ENCODE measurements at places on chromosomes 16 and 17.

- no peak for DNase-seq
Observed at GRCh38 chr17:72176516-72176851, 55.7 kb downstream of the SOX9 start.

DNA sequence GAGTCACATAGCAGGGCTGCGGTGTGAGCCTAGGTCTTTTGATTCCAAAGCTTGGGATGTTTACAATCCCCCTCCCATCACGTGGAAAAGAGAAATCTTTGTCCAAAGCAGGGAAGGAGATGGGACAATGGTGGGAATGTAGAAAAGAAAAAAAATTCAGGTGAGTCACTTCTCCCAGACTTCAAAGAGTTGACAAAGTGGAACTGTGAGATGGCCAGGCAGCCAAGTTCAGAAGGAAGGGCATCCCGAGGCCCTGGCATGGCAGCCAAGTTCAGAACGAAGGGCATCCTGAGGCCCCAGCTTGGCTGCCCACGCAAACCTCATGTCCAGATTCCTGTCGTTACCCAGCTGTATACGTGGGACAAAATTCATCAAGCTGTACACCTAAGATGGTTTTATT is 47.5 kb downstream of the FOXL1 start:
- no peak for DNase-seq

GRCh38 chr17:40019140-40019991 is 4.1 kb downstream of the CSF3 start:
- DNase-seq: no peak

DNA sequence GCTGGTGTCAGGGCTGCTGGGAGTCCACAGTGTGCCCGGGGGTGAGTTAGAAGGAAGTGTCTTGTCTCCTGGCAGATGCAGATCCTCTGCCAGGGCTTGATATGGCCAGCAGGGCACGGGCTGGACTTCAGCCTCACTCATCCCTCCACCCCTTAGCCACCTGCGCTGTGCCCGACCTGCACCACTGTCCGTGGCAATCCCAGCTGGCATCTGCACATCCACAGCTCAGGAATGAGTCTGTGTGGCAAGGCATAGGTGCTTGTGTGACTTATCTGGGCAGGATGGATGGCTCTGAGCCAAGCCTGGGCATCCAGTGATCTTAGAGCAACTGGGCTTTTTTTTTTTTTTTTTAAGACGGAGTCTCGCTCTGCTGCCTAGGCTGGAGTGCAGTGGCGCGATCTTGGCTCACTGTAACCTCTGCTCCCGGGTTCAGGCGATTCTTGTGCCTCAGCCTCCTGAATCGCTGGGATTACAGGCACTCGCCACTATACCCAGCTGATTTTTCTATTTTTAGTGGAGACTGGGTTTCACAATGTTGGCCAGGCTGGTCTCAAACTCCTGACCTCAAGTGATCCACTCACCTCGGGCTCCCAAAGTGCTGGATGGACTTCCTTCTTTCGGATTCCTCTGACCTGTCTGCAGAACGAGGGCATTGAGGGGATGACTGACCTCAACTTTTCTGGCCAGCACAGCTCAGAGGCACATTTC is 22.5 kb upstream of the CACNG1 start:
- no peak for DNase-seq

DNA sequence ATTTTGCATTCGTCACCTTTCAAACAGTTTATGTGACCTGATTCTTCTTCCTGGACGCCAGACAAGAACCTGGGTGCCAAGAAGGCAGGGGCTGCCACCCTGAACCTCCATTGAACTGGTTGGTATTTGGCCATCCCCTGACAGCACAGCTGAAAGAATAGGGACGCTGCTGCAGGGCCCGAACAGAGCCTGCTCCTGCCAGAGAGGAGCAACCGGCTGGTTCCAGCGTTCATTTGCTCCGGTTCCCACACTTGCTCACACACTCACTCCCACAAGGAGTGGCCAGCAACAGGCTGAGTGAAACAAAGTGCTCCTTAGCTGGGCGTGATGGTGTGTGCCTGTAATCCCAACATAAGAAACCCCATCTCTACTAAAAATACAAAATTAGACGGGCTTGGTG is 14.9 kb downstream of the KRT9 start:
- no peak for DNase-seq

DNA sequence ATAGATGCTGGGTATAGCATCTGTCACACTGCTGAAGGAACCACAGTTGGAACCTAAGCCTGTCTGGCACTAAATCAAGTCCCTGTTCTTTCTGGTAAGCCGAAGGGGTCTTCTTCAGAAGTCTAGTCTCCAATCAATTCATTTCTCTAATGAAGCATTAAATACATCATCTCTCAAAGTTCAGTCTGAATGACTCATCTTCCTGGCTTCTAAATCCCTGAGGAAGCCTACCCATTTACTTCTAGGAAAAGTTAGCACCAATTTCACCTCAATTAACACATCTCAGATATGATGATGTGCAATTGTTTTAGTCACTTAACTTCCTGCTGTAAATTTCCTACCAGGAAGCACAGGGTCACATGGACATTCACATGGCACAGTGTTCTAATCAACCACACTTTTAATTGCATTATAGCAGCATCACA is 49.9 kb downstream of the TEX14 start:
- no peak for DNase-seq

GRCh38 chr16:87956365-87957231 is 5.4 kb downstream of the BANP start:
- DNase-seq: peak; percentile 79

DNA sequence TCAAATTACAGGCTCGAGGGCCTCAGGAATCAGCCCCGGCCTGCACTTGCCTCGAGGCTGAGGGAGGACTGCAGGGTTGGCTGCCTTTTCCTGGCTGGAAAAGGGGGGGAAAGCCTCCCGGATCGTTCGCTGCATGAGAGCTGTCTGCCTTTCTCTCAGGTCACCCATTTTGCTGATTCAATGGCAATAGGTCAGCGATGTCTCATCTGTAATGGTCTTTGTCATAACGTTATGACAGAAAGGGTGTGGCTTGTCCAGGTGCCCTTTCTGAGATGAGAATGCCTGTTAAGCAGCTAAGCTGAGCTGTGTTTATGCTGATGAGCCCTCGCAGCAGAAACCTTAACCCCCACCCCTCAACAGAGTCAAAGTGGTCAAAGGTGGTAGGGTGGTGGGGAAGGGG is 81.8 kb downstream of the AKAP1 start:
- DNase-seq: no peak

DNA sequence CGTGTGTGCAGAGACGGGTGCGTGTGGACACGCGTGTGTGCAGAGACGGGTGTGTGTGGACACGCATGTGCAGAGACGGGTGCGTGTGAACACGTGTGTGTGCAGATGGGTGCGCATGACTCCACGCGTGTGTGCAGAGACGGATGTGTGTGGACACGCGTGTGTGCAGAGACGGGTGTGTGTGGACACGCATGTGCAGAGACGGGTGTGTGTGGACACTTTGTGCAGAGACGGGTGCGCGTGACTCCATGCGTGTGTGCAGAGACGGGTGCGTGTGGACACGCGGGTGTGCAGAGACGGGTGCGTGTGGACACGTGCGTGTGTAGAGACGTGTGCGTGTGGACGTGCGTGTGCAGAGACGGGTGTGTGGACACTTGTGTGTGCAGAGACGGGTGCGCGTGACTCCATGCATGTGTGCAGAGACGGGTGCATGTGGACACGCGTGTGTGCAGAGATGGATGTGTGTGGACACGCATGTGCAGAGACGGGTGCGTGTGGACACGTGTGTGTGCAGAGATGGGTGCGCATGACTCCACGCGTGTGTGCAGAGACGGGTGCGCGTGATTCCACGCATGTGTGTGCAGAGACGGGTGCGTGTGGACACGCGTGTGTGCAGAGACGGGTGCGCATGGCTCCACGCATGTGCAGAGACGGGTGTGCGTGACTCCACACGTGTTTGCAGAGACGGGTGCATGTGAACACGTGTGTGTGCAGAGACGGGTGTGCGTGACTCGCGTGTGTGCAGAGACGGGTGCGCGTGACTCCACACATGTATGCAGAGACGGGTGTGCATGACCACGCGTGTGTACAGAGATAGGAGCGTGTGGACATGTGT is 1.6 kb upstream of the CD7 start:
- no peak for DNase-seq

- DNase-seq: no peak
Observed at GRCh38 chr17:46995841-46996571, 17.0 kb upstream of the RPRML start.

GRCh38 chr17:50976951-50977472 is 110.9 kb upstream of the TOB1 start:
- no peak for DNase-seq

- no peak for DNase-seq
Observed at GRCh38 chr17:7555320-7555948, 3.1 kb upstream of the TNFSF13 start.

GRCh38 chr17:17143501-17143900 is 62.6 kb downstream of the PLD6 start:
- DNase-seq: no peak

DNA sequence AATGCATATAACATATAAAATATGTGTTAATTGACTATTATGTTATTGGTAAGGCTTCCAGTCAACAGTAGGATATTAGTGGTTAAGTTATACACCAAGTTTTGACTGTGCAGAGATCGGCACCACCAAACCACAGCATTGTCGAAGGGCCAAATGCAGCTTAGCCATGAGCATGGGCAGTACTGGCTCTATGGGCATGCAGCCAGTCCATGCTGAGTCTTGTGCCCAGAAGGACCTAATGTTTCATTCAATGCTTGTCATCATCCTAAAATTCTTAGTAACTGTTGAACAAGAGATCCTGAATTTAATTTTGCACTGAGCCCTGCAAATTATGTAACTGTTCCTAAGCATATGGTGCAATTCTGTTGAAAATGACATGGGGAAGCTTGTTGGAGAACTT is 233.4 kb upstream of the HS3ST3A1 start:
- DNase-seq: no peak

GRCh38 chr17:77098884-77099545 is 41.8 kb upstream of the SEC14L1 start:
- peak; percentile 36 for DNase-seq

- DNase-seq: no peak
Observed at GRCh38 chr17:7352503-7352889, 534 bp downstream of the KCTD11 start.

DNA sequence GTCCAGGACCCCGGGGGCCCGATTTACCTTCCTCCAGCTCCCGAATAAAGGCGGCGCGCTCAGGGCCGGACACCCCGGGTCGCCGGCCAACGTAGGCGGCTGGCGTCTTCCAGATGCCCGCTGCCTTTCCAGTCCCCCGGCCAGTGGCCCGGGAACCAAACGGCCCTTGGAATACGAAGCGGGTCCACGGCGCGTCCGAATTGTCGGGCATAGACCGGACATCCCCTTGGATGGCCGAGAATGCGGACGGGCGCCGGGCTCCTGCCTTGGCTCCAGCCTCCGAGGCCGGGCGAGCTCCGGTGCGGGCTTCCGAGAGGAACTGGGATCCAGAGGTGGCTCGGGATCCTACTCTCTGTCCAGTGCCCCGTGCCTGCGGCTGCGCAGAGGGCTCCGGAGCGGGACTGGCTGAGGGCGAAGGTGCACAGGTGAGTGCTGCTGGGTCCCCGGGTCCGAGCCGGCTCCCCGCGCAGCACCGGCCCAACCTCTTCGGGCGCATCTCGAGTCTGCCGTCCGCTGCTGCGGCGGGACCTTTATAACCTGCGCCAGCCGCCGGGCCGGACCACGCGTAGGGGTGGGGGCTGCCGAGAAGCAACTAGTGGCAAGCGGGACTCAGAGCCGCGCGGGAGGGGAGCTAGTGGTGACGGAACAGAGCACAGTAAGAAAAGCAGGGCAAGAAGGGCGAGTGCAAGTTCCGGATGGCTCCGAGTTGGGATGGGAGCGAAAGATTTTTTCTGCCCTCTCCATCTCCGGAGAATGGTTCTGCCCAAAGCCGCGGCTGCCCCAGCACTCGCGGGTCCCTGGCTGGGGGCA is at the start of gene HAP1:
Gene HAP1 (minus strand): TSS at position 505 of the 810 bp plus-strand sequence. CDS start 9 bp downstream, at position 496.
- no peak for DNase-seq

GRCh38 chr17:60134396-60135150 is 15.2 kb upstream of the CA4 start:
- no peak for DNase-seq

DNA sequence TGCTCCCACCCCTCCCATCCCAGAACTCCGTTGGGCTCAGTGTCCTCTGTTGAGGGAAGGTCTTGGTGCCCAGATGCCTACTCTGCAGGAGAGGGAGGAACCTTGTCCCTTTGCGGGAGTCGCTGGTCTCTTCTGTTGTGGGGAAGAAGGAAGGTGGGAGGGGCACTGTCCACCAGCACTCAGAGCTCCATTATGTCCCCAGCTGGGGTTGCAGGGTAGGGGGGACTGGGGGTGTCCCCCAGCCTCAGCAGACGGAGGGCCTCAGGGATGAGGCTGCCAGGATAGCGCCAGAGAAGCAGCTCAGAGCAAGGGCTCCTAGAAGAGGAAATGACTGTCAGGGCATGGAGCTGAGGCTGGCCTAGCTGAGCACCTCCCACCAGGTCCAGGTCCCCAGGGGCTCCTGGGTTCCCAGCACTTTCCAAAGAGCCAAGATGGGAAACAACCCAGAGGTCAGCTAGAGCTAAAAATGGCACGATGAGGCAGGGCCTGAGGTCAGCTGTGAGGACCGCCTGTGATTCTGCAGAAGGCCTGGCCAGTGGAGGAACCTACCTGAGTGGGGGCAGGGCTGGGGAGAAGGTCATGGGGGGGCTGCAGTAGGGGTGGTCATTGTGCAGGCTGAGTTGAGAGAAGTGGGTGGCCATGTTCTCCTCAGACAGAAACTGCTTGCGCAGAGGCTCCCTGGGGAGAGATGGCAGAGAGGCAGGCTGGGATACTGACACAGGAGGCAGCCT is 893 bp downstream of the HCFC1R1 start:
- no peak for DNase-seq

GRCh38 chr17:44176671-44177501 is 6.4 kb downstream of the ASB16 start:
- no peak for DNase-seq

GRCh38 chr17:53004902-53005301 is 817.8 kb upstream of the KIF2B start:
- no peak for DNase-seq

- no peak for DNase-seq
Observed at GRCh38 chr16:57178793-57179212, 7.0 kb downstream of the PSME3IP1 start.

DNA sequence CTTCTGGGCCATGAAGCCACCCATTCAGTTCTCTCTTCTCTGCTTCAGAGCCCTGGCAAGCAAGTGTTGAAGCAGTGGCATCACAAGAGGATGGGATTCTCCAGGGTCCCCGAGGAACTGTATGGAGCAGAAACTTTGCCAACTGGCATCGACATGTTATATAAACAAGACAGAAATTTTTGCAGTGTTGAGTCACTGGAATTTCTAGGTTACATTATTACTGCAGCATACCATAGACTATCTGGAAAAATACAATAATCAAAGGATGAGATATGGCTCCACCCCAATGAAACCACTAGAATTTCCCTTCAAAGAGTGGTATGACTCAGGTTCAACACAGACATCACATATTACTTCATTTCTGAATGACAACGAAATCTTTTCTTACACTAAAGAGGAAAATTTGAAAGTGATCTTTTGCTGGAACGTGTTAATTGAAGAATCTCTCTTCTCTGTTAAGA is 343.0 kb upstream of the DYNLRB2 start:
- no peak for DNase-seq

GRCh38 chr17:5819921-5820685 is 235.8 kb upstream of the NLRP1 start:
- DNase-seq: peak; percentile 1

- no peak for DNase-seq
Observed at GRCh38 chr16:2778630-2778958, 1.5 kb upstream of the ELOB start.

- DNase-seq: peak; percentile 31
Observed at GRCh38 chr17:7673239-7673638, 14.1 kb downstream of the TP53 start.

- DNase-seq: peak; percentile 61
Observed at GRCh38 chr17:74296548-74296936, 22.5 kb downstream of the DNAI2 start.

- no peak for DNase-seq
Observed at GRCh38 chr16:27719106-27719445, 169.1 kb downstream of the KATNIP start.
